CD4-positive, CD25-positive, alpha-beta regulatory T cell (primary cell): ENCODE measurements at places on chromosomes 3 and 15. TPM values are rescaled to one million over a fixed set of nuclear protein-coding genes. Genes with fewer than 3 reads are reported as not detected.

The CPNE9 gene
- polyA plus RNA-seq: not detected

The CPN2 gene
- not detected for polyA plus RNA-seq

The TF gene
- not detected for polyA plus RNA-seq

The LRRIQ4 gene
- polyA plus RNA-seq: not detected

The DLG1 gene
- polyA plus RNA-seq: 25.2 TPM
